Fibroblast of skin of left biceps (primary cell): ENCODE measurements at places on chromosomes 6 and 20.

DNA sequence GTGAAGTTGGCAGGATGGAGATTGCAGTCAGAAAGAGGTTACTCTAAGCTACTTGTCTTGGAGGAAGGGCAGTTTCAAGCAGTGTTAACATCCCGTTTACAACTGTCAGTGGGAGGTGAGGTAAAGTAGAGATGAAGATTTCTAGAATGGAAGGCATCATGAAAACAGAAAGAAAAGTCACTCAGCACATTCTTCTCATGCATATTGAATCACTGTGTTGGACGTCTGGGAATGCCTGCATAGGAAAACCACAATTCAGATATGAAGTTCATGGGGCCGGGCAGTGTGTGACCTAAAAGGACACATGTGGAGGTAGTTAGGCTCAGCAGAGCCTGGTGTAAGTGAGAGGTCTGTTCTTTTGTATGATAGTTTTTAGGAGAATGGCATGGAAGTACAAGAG, 73.5 kb upstream of the LAMP5 start:
- DNase-seq = no peak

- no peak for DNase-seq
Measured at GRCh38 chr6:36426622-36427021, 16.0 kb downstream of the PXT1 start.

GRCh38 chr6:157033428-157034140, 256.4 kb downstream of the ARID1B start:
- DNase-seq = no peak

GRCh38 chr20:63035603-63036185, 28.9 kb upstream of the BHLHE23 start:
- DNase-seq = no peak

DNA sequence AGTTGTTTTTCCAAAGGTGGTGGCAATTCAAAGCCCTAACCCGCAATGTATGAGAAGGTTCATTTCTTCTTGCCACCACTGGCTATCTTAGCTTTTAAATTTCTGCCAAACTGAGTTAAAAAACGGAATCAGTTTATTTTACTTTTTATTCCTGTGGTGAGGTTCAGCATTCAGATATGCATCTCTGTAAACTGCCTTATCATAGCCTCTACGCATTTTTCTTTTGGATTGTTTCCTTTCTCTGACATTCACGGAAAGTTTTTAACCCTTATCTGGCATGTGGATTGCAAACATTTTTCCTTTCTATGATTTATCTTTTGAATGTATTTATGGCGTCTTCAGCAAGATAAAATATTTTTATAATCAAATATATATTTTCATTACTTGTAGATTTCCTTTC, 37.7 kb downstream of the AK9 start:
- DNase-seq = no peak

DNA sequence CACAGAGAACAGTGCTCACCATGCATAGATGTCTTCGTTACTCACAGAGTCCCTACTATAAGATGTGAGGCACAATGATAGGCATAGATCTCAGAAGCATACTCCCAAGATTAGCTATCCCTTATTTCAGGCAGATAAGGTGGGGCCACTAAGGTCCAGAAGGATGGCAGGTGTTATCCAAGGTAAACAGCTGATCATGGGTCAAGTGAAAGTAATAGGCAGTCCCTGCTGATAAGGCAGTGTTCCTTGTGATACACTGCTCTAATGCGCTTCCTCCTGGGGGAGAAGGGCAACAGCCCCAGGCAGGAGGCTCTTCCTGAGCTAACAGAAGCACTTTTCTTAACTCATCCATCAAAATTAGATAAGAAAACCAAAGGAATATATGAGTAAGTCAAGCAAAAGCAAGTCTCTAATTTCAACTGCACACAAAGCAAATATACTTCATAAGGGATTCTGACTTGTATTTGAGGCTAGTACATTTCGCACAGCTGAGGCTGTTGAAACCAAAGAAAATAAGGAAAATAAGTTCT, 42.2 kb downstream of the METTL24 start:
- DNase-seq = no peak

DNA sequence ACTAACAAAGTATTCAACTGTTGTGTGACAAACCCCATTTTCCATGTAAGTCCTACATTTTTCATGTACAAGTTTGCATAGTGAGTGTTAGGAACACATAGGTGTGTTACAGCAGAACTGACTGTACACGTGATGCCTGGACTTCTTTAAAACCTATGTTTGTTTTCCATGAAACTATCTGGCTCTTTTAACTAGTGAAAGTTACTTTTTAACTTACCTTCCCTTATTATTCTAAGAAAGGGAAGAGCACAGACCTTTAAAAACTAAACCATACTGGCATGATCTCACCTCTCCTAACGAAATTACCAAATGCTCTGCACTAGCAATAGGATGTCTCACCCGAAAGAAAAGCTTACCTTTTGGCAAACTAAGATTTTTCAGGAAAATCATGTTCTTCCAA, 87.8 kb downstream of the CENPW start:
- no peak for DNase-seq

DNA sequence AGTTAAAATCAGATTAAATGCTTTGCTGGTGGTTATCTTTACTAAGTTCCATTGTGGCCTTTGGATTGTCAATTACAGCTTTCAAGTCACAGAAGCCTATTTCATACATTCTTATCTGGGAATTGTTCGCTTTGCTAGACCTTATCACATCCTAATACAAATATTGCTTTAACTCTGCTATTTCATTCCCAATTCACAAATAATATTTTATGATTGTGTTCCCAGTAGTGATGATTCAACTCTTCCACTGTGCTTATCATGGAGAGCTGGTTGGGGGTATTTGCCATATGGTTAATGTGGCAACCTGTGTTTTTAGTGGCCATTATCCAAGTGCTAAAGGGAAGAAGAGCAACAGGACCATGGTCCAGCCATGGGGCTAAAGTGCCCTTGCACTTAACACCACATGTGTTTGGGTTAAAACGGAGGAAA, 72.9 kb upstream of the GLP1R start:
- no peak for DNase-seq

GRCh38 chr6:6986344-6986743, 121.4 kb upstream of the RREB1 start:
- DNase-seq = no peak

GRCh38 chr6:62285612-62286469, at the start of gene KHDRBS2:
Gene KHDRBS2, minus strand, starts transcription at chr6:62286225.
- no peak for DNase-seq

GRCh38 chr6:44116641-44117382, 10.4 kb downstream of the MRPL14 start:
- DNase-seq = peak; percentile 56

- DNase-seq = no peak
Measured at GRCh38 chr6:11278207-11278559, 45.7 kb upstream of the NEDD9 start.

- DNase-seq = no peak
Measured at GRCh38 chr20:54168961-54169862, 4.6 kb downstream of the CYP24A1 start.

DNA sequence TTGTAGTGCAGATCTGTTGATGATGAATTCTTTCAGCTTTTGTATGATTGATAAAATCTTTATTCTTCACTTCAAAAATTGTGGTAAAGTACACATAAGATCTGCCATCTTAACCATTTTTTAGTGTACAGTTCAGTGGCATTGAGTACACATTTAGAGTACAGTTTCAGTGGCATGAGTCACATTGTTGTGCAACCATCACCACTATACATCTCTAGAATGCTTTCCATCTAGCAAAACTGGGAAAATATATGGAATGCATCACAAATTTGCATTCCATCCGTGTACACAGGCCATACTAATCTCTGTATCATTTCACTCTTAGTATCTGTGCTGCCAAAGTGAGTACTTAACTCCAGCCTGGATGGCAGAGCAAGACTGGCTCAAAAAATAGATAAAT, 28.7 kb downstream of the SIRPD start:
- DNase-seq = no peak

DNA sequence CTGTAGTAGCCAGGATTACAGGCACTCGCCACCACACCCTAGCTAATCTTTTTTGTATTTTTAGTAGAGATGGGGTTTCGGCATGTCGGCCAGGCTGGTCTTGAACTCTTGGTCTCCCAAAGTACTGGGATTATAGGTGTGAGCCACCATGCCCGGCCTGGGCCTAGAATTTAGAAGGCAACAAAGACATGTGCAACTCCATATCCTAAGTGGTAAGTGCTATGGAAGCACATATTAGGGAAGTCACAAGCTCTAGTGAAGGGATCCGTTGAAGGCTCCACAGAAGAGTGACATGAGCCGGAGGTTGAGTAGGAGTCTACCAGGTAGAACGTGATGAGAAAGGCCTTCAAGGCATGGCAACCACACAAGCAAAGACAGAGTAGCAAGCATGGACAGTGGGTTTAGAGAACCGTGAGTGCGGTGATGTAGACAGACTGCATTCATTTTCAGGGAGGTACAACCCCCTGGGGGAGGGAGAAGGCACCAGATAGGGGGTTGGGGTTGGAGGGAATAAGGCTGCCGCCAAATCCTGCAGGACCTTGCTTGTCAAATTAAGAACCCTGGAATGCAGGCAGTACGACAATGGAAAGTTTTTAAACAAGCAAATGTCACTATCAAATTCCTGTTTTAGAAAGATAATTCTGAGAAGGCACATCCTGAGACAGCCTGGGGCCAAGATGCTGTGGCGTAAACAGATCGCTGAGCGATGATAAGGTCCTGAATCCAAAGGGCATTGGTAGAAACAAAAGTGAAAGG, 50.2 kb downstream of the ARHGAP18 start:
- no peak for DNase-seq
